HFF-Myc (cell line): ENCODE measurements at places on chromosomes 16 and 17.
A peak's percentile ranks its signal among the peaks of the same experiment; 100 is the strongest.

GRCh38 chr17:49515196-49515770, 20.2 kb downstream of the NGFR start:
- DNase-seq = peak; percentile 89

GRCh38 chr16:86929057-86929871, 350.9 kb downstream of the FOXL1 start:
- DNase-seq = no peak

DNA sequence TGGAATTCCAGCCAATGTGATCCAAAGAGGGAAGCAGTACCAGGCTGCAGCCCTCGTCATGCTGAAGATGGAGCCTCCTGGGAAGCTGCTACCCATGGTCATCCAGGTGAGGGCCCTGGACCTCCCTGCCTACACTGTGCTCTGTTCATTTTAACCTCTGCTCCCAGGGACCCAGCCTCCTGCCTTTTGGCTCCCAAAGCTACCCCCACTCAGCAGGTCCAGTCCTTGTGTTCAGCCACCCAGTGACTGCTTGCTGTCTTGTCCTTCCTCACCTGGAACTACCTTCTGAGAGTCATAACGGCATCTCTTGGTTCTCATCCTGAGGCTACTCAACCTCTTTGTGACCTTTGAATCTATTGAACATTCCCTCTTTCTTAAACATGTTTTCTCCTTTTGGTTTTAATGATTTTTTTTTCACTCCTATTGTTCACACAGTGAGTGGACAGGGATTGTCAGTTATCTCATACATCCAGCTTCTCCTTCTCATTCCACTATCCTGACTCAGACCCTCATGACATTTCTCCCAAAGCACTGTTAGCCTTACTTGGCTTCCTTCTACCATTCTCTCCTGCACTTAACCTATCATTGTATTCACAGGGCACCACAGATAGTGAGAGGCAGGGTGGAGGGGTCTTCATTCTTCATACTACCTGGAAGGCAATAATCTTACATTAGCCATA, 53.3 kb downstream of the GOSR1 start:
- DNase-seq = no peak

DNA sequence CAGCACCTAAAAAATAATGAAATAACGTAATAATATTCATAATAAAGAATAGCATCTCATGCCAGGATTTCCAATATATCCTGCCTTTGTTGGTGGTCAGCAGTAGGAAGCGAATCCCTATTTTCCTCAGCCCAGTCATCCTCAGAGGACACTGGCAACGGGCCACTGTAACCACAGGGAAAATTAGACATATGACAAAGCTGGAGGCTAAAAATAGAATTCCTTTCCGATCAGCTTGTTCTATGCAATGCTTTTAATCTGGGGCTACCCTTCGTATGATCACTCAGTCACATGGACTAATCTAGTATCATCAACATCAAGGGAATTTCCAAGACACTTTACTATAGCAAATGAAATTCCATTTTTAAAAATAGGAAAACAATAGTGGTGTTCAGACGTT, 246.9 kb upstream of the KCNJ16 start:
- peak; percentile 20 for DNase-seq

DNA sequence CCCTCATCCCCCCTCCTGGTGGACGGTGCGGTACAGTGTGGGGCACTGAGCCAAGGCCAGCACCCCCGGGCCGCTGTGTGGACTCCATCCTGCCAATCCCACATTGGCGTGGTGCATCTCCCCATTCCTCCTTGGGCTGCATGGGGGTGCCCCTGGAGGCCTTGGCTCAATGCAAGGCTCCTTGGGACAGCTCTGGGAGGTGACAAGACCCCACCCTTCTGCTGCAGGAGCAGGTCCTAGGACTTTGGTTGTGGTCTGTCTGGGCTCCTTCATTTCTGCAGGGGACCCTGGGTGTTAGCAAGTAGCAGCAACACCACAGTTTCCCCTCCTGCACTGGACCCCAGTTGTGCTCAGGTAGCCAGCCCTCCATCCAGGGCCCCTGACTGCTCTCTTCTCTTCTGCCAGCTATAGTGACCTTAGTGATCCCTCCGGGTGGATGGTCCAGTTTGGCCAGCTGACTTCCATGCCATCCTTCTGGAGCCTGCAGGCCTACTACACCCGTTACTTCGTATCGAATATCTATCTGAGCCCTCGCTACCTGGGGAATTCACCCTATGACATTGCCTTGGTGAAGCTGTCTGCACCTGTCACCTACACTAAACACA, 1.3 kb downstream of the PRSS21 start:
- no peak for DNase-seq

- no peak for DNase-seq
These were observed 5.9 kb downstream of the DPEP2 start for GRCh38 chr16:67993207-67994039.

DNA sequence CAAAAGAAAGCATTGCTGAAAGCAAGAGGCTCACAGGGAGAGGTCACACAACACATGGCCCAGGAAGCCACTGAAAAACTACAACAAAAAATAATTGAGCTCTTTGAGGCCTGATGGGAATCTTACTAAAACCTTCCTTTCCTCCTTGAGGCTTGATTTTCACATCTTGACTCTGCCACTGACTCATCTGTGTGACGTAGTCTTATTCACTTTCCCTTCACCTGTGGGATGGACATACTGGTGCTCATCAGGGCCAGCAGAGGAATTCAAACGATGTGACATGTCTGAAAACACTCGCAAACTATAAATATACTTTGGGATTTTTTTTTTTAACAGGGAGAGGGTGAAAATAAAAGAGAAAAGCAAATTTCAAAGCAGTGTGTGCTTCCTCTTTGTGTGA, 78.3 kb upstream of the ASIC2 start:
- no peak for DNase-seq

- DNase-seq = no peak
These were observed 71.9 kb upstream of the AXIN2 start for GRCh38 chr17:65633146-65633881.

DNA sequence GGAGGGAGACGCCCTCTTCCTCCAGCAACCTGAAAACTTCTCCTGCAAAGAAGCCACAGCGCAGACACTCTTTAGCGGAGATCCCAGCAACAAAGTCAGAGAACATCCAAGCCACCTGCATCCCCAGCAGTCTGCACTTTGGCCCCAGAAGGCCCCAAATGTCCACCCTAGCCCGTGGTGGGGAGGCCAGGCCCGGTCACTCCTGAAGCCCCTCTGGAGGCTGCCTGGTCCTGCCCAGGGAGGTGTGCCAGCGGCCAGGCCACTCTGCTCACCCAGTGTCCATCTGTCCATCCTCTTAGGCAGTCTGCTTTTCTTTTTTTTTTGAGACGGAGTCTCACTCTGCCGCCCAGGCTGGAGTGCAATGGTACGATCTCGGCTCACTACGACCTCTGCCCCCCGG, 5.4 kb downstream of the HAGHL start:
- no peak for DNase-seq

- no peak for DNase-seq
These were observed 107.4 kb upstream of the TOM1L1 start for GRCh38 chr17:54793271-54793670.

GRCh38 chr16:81703177-81704155, 75.6 kb upstream of the PLCG2 start:
- DNase-seq = peak; percentile 45

DNA sequence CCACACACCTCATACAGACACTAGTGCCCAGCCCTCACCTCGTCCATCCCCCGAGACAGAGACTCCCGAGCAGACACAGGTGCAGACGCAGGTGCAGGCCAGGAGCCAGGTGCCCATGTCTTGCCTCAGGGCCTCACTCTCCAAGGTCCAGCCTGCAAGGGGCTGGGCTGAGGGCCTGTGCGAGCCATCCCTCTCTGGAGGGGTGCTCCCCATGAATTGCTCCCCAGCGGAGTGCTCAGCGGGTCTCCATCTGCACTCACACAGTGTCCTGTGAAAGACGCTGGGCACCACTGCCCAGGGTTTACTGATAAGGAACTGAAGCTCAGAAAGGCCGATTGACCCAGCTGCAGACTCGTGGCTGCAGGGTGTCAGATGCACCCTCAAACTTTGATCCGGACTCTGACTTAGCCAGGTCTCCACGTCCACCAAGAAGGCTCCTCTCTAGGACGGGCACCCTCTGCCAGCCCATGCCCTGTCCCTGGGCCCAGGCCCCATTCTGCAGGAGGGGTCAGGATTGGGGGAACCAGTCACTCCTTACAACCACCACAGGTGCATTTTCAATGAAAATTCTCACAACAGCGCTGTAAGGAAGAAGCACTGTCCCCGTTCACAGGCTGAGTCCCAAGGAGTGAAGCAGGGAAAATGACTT, 16.9 kb downstream of the POLR3K start:
- no peak for DNase-seq

DNA sequence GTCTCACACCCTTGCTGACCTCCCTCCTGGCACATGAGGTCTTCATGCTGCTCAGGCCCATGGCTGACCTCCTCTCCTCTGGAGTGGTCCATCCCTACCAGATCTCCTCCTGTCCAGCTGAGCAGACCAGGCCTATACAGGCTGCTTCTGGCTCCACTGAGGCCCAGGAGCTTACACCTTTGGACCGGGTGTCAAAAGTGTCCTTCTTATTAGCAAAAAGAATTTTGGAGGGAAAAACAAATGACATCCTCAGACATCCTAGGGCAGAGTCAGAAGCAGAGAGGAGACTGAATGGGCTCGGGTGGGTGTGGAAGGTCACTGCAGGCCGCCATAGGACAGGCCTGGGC, 38.1 kb downstream of the WSB1 start:
- DNase-seq = no peak

- DNase-seq = no peak
These were observed 66.3 kb downstream of the CACNG1 start for GRCh38 chr17:67110619-67111018.

DNA sequence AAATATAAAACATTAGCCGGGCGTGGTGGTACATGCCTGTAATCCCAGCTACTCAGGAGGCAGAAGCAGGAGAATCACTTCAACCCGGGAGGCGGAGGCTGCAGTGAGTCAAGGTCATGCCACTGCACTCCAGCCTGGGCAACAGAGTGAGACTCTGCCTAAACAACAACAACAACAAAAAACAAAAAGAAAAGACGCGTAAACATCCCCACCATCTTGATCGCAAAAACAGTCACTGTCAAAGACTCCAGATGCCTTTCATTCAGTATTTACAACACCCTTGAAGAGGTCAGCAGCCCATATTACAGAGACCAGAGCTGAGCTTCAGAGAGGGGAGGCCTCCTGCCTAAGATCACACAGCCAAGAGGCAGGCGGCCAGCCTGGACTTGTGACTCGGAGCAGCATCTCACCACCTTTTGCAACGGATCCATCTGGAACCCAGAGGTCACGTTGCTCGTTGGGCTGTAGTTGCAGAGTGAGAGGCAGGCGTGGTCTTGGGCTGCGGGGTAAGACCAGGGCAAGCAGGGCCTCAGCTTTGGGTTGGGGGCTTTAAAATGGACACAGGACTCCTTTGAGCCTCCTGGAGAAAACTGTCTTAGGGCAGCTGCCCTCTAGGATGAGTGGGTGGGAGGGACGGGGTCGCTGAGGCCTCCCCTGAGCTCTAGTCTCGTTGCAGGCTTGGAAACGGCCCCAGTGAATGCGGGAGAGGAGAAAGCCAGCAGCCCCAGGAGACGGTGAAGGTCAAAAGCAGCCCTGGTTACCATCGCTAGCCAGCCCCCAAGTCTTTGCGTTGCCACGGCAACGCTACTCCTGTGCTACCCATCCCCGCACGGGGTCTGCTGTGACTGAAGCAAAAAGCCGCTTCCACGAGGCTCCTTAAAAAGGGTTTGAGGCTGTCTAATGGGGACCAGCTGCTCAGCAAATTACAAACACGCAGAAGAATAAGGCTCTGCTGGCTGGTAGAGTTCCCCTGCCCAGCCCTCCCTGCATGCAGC, 26.1 kb downstream of the LGALS3BP start:
- no peak for DNase-seq

- no peak for DNase-seq
These were observed 2.2 kb upstream of the TMEM94 start for GRCh38 chr17:75454193-75454592.

- DNase-seq = no peak
These were observed 34.8 kb upstream of the CDC42EP4 start for GRCh38 chr17:73346501-73347162.

- peak; percentile 46 for DNase-seq
These were observed 108.9 kb downstream of the MAP2K6 start for GRCh38 chr17:69523244-69523861.

DNA sequence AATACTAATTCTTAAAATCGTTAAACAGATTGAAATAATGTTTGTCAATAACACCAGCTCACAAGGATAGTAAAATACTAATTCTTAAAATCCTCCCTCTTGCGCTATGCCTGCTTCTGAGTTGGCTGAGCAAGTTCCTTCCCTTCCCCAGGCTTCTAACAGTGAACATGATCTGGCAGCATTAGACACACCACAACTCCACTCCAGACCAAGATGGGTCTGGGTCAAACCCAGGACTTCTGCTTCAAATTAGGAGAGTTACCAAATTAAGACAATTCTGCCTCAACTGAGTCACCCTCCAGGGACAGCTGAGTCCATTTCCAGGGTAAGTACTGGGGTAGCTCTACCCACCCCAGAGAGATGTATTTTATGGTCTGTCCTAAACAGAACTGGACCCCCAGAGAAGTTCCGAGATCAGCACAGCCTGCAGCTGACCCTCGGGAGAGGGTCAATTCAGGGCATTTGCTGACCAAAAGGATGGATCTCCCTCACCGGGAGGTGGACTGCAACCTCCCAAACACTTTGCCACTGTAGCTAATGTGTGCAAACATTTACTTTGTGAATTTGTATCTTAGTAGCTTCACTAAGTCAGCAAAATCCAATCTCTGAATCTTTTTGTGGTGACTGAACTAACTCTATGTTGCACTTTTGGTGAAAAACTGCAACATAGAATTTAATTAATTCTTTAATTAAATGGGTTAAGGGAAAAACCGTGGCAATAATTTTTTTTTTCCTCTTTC, 48.8 kb downstream of the ADCY9 start:
- no peak for DNase-seq

DNA sequence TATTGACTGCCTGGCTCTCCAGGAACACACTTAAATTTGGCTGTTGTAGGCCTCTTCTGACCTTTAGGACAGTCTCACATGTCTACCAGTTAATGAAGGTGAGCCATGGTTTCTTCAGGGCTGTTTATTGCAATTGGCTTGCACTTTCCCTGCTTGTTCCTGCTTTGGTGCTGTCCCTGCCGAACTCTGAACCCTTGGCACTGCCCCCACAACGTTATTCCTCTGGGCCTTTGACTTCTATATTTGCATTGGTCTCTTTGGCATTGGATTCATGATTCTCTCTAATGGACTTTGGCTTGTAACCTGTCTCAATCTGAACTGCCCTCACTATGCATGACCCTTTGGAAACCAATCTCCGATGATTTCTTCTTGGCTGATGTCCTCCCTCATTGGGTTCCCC, 299.4 kb downstream of the UTP18 start:
- DNase-seq = no peak

DNA sequence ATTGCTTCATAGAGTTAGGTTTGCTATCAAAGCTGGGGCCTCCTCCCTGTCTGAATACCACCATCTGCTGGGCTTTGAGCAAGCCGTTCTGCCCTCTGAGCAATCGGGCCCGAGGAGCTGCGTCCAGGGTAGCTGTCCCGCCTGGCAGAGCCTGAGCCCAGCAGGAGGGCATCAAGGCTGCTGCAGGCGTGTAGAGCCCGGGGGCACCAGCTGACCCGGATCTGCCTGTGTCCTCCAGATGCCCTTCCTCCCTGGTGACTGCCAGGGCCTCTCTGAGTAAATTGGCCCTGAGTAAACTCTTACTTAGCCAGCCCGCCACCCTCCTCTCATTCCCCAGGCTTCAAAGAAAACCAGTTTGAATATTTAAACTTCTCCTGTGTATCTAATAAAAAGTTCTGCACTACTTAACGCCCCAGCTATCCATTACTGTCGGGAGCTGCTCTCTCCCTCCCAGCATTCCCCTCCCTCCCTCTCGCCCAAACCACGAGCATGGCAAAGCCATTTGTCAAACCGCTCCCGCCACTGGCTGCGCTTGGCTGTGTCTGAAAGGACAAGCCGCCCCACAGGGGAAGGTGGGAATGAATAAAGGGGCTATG, 16.4 kb downstream of the CDK5RAP3 start:
- DNase-seq = no peak
